Iris pigment epithelial cell (primary cell): ENCODE measurements at places on chromosomes 1 and 21.

DNA sequence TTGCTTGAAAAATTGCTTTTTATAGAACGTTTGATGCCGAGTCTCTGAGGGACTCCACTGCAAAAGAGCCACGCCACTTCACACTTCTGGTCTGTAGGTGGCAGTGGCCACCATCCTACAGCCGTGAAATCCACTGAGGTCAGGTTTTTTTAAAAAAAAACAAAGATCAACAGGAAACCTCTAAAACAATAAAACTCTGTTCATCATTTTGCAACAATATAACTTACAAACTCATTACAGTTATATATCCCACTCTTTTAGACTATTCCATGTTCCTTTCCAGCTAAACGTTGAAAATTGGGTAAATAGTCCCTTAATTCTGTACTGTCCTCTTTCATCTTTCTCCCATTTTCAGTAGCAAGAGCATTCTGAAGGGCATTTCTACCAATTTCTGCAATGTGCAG lies 64.6 kb upstream of the FMN2 start:
- DNase-seq = peak; percentile 68

DNA sequence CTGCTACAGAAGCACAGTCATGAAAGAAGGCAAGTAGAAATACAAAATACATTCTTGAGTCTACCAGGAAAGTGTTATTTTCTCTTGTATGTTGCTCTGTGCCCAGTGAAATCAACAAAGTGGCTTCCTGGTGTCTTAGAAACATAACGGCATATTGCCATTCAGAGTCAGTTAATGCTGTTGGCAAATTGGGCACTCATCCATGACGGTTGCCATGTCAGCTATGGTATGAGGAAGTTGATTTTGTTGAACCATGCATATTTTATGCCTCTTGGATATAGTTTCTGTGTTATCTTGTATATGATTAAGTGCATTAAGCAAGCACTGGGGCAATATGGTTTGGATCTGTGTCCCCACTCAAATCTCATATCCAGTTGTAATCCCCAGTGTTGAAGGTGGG lies 153.1 kb upstream of the CXADR start:
- no peak for DNase-seq

DNA sequence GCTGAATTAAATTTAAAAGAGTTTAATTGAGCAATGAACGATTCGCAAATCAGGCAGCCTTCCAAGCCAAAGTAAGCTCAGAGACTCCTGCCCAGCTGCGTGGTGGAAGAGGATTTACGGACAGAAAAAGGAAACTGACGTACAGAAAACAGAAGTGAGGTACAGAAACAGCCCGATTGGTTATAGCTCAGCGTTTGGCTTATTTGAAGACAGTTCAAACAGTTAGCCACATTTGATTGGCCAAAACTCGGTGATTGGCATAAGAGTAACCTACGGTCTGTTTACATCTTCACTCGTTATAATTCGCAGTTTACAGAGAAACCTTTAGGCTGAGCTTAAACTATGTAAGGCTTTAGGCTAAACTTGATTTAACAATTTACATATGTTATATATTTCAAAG lies 46.9 kb downstream of the CR1L start:
- DNase-seq = no peak

DNA sequence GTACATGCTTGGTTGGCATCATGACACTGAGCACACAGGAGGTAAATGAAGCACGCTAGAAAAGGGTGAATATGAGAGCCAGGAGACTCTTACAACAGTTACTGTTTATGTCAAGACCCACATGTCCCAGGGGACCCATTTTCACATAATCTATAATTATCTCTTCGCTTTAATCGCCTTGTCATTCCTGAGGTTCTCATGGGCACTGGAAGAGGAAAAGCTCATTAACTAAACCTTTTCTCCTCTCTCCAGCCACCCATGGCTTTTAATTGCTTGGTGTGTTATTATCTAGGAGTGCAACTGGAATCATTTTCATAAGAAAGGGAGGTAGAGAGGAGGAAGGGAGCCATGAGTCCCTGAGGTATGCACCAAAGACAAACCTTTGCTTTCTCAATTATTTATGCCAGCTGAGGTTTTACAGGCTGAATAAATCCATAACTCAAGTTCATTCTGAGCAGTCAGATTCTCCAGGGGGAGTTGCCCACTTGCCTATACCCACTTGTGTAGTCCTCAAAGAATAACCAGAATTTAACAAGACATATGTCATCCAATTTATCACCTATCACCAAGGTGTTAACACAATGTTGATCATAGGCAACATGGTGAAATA lies 77.4 kb downstream of the ACBD6 start:
- no peak for DNase-seq

- DNase-seq = no peak
These were observed 382.3 kb downstream of the SIPA1L2 start for GRCh38 chr1:232247669-232248068.

- no peak for DNase-seq
These were observed 61.8 kb upstream of the ETS2 start for GRCh38 chr21:38743772-38744529.

DNA sequence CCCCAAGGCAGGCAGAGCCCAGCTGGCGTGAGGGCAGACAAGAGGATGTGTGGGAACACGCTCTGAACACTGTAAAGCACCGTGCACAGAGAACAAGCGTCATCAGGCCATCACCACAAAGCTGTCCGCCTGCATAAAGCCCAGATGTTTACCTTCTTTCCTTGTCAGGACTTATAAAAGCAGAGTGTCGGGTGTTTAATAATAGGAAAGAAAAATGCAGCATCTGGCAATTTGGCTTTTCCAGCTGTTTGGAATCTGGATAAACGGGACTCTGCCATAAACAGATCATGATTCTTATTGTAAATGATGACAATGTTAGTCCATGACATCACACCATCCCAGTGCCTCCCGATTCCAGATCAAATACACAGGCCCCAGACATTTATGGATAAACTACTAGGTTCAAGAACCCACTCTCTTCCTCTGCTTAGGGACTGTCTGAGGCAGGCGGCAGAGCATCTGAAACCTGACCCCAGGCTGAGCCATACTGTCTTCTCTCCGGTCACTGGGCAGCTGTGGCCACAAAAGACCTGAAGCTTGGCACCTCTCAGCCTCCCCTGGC lies 4.2 kb downstream of the GLIS1 start:
- peak; percentile 64 for DNase-seq

- peak; percentile 80 for DNase-seq
These were observed 79.0 kb downstream of the PTPN14 start for GRCh38 chr1:214472364-214472763.

- no peak for DNase-seq
These were observed 4.4 kb downstream of the C8B start for GRCh38 chr1:56961426-56961825.

GRCh38 chr1:175183586-175183985 lies 9.0 kb downstream of the KIAA0040 start:
- DNase-seq = no peak

DNA sequence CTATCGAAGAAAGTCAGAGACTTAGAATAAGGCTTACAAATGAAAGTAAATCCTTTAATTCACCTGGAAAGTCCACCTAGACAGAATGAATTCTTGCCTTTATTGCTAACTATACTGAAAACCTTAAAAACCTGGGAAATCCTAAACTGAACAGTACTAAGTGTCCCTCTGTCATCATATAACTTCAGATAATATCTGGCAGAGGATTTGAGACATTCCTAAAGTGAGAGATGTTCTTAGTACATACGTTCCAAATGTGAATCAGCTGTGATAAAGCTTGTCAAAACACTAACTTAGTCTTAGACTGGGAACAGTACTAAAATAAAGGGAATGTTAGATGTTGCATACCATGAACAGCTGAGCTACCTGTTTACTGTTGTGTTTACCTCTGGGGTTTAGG lies 121.7 kb downstream of the TNFSF18 start:
- peak; percentile 85 for DNase-seq

DNA sequence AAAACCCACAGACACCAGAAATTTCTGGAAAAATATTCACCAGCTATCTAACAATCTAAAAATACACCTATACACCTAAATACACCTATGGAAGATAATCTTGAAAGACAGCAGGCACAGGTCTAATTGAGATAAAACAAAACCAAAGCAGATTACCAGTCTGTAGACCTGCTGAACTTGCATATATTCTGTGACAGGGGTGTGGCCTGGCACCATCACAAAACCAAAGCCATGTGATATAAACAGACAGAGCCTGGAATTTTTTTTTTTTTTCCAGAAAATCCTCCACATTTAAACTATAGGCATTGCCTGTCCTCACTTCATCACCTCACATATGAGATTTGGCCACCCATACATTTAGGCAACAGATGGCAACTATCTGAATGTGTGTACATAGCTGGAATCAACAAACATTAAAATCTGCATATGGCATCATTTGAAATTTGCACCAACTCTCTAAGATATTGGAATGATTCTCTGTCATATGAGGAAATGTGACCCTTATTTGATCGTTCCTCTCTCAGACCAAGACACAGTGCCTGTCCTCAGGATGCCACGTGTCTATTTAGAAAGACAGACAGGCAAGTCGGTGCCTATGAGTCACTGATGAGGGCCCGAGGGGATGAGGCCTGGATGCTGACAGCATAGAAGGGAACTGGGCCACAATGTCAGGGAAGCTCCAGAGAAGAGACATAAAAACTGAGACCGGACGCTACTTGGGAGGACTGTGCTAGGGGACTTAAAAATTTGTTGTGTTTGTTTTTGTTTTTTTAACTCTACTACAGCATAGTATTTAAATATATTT lies 32.6 kb downstream of the NMNAT2 start:
- peak; percentile 10 for DNase-seq

DNA sequence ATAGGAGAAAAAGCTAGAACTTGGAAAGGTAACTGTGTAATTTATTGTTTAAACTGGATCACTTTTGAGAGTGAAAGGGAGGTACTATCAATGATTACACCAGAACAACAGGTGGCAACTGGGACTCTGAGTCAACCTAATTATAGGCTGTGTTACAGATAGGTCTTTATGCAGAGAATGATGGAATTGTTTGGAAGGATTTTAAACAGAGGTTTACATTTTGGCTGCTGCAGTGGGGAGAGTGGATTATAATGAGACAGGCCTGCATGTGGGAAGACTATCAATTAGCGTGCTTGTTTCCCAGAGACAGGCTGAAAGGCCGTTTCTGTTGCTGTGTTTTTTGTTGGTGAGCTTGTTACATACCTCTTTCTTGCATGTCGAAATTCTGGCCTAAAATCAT lies 432.9 kb downstream of the PLA2G4A start:
- DNase-seq = no peak

DNA sequence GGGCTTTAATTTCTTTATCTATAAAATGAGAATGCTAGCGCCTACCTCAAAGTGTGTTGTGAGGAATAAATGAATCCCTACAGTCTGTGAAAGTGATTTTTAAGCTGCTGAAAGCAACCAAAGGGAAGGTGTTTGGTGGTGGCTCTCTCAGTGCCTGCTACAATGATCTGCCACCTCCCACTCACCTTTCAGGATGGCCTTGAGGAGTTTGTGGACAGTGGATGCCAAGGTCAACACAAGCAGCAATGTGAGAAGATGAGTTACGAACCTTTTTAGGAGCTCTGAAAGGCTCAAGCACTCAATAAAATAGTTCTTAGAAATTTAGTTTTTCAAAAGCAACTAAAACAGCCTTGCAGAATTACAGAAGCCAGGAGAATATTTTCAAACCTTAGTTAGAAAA lies 176.6 kb upstream of the DPT start:
- no peak for DNase-seq

- DNase-seq = no peak
These were observed 118.8 kb downstream of the PIK3R3 start for GRCh38 chr1:46013581-46013980.

DNA sequence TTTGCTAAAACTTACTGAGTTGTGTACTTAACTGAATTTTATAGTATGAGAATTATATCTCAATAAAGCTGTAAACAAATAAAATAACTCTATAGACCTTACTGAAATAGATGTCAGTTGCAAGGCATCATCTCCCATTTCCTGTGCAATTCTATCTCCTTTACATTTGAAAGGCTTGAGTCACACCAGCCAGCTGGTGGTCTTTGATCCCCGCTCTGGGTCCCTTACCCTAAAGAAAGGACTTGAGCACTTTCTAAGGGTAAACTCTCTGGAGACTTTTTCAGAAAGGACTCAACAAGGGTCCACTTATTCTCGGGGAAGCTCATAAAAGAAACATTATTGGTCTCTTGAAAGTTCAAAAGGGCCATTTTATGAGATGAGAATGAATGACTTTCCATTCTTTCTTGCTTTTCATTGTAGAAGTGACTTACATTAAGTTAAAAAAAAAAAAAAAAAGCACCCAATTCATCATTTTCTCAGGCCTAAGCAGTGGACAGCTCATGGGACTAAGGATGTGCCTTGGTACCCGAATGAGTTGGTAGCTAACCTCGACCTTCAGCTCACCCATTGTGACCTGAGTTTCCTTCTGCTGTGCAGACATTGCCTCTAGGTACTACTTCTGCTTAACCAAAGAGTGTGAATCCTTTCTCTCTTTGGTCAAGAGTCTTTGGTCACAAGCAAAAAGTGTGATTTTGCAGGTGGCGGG lies 147.0 kb upstream of the COA6 start:
- DNase-seq = no peak

- DNase-seq = no peak
These were observed 14.2 kb downstream of the PTP4A2 start for GRCh38 chr1:31923901-31924535.

DNA sequence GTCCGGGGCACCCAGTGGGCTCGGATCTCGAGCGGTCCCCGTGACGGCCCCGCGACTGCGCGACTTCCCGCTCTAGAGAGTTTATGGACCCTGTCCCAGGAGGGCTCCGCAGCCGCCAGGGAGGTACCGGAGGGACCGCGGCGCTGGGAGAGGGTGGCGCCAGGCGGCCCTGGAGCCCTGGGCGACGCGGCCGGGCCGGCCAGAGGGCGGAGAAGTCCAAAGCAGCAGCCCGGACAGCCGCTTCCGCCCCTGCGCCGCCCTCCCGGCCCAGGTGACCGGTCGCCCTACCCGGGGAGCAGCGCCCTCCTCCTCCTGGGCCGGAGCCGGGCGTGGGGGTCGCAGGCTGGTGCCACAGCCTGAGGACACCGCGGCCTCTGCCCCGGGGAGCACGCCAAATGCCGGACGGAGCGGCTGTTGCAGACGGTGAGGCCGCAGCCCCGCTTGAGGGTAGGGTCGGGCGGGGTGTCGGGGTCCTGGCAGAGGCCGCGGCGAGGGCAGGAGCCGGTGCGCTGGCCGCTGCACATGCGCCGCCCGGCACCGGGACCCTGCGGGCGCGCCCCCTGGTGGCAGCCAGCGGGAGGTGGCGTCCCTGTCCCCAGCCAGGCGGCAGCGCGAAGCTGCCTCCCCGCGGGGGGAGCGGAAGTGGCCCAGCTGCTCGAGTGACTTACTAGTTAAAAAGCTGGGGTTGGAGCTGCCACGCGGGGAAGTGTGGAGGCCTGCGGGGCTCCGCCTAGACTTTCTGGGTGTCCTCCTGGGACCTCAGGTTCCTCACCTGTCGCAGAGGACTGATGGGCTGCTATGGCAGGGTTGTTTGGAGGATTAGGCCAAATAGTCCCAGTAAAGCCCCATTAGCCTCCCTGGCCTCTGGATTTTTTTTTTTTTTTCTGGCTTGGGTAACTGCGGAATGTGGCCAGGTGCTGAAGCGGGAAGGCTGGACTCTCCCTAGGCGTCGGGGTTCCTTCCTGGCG lies 20.9 kb upstream of the ZNF678 start:
- peak; percentile 61 for DNase-seq

- DNase-seq = no peak
These were observed 37.5 kb upstream of the ATP2B4 start for GRCh38 chr1:203589171-203589570.

- DNase-seq = peak; percentile 59
These were observed 1.5 kb downstream of the AJAP1 start for GRCh38 chr1:4655674-4656532.

GRCh38 chr1:219587401-219587800 lies 25.5 kb downstream of the ZC3H11B start:
- no peak for DNase-seq
